ENCODE measurements at places on chromosomes 5 and 9.

- no peak for DNase-seq
Measured at GRCh38 chr5:27479859-27480258, 441.5 kb upstream of the CDH9 start.

GRCh38 chr5:101018299-101018698 lies 115.2 kb upstream of the ST8SIA4 start:
- DNase-seq = no peak

GRCh38 chr5:125835293-125836172 lies 587.7 kb upstream of the GRAMD2B start:
- peak; percentile 17 for DNase-seq

DNA sequence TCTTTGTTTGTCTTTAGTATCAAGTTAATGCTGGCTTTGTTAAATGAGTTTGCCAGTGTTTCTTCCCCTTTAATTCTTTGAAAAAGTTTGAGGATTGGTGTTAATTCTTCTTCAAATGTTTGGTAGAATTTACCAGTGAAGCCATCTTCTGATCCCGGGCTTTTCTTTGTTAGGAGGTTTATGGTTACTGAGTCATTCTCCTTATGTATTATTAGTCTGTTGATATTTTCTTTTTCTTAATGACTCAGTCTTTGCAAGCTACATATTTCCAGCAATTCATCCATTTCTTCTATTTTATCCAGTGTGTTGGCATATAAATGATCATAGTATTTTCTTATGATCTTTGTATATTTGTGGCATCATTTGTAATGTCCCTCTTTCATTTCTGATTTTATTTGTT lies 74.5 kb upstream of the SPINK5 start:
- no peak for DNase-seq

- DNase-seq = no peak
Measured at GRCh38 chr9:13078164-13078563, 201.3 kb downstream of the MPDZ start.

Measured in NCI-H446 (cell line).